ENCODE measurements at places on chromosomes 7 and 10.

DNA sequence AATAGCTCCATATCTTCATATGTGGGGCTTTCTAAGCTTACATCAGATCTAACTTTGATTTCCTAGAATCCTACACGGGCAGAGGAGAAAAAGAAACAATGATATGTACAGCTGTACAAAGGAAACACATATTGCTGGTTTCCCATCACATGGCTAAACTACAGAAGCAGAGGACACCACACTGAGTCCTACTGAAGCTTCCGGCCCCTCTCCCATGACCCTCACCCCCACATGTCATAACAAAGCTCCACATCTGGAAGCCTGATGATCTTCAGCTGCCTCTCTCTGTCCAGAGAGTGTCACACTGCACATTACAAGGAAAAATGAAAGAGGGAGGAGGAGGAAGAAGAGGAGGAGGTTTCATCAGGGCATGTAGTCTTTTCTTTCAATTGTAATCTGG, 14.0 kb downstream of the SLC16A12 start:
- no peak for DNase-seq

DNA sequence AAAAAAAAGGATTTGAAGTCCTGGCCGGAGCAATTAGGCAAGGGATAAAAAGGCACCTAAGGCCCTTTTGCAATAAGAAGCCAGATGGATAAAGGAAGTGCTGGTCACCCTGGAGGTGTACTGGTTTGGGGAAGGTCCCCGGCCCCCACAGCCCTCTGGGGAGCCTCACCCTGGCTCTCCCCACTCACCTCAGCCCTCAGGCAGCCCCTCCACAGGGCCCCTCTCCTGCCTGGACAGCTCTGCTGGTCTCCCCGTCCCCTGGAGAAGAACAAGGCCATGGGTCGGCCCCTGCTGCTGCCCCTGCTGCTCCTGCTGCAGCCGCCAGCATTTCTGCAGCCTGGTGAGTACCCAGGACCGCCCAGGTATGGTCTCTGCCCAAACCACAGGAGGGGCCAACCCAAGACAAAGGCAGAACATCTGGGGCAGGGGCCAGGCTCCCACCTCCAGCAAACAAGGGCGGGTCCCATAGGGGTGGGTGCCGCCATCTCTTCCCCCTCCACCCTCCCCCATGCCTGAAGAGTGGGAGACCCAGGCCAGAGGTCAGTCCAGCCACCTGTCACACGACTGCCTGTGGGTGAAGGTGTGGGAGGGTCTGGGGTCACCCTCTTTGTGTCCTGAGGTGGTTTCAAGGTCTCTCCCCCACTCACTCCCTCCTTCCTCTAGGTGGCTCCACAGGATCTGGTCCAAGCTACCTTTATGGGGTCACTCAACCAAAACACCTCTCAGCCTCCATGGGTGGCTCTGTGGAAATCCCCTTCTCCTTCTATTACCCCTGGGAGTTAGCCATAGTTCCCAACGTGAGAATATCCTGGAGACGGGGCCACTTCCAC, at the start of gene PILRB:
Gene PILRB (plus strand): TSS at position 91 of the 830 bp plus-strand sequence. CDS start 186 bp downstream, at position 277.
- DNase-seq, result no peak

GRCh38 chr10:95415621-95416031, 124.8 kb upstream of the PDLIM1 start:
- DNase-seq, result no peak

GRCh38 chr7:23968791-23969190, 258.8 kb downstream of the STK31 start:
- no peak for DNase-seq

DNA sequence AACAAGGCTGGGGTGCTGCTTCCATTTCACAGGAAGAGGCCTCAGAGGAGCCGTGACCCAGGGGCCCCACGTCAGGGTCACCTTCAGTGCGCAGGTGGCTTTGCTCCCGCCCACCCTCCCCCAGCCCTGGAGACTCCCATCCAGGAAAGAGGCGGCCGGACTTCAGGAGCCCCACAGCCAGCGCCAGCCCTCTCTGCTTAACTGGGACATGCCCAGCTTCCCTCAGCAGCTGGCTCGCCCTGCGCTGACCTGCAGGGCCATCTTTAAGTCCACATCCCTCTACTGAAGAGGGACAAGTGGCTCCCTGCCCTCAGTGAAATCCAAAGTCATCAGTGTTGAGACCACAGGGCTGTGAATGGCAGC, 141.9 kb upstream of the PPP2R2D start:
- DNase-seq, result no peak

DNA sequence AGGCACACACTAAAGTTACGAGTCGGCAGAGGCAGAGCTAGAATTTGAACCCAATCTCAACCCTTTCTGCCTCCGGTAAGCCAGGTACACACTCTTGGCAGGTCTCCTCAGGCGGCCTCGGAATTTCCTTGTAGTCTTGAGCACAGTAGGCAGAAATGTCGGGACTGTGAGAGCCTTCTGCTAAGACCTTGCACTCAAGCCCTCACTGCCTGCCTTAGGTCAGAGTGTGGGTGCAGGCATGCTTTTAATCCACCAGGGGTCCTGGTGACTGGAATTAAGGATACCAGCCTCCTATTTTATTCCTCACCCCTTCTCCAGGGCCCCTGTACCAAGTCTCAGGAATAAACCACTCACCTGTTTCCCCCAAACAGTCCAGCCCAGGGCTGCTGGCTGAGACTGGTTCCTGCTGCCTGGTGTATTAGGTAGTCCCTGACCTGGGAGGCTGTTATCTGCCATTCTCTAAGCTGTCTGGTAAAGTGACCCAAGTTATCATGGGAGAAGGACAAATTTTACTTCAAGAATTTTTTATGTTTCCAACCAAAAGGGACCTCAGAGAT, 855 bp downstream of the ATP6V1F start:
- peak; percentile 78 for DNase-seq

GRCh38 chr7:36667007-36667745, 57.1 kb downstream of the AOAH start:
- DNase-seq, result no peak

GRCh38 chr7:2253525-2254244, 11.7 kb downstream of the NUDT1 start:
- no peak for DNase-seq

DNA sequence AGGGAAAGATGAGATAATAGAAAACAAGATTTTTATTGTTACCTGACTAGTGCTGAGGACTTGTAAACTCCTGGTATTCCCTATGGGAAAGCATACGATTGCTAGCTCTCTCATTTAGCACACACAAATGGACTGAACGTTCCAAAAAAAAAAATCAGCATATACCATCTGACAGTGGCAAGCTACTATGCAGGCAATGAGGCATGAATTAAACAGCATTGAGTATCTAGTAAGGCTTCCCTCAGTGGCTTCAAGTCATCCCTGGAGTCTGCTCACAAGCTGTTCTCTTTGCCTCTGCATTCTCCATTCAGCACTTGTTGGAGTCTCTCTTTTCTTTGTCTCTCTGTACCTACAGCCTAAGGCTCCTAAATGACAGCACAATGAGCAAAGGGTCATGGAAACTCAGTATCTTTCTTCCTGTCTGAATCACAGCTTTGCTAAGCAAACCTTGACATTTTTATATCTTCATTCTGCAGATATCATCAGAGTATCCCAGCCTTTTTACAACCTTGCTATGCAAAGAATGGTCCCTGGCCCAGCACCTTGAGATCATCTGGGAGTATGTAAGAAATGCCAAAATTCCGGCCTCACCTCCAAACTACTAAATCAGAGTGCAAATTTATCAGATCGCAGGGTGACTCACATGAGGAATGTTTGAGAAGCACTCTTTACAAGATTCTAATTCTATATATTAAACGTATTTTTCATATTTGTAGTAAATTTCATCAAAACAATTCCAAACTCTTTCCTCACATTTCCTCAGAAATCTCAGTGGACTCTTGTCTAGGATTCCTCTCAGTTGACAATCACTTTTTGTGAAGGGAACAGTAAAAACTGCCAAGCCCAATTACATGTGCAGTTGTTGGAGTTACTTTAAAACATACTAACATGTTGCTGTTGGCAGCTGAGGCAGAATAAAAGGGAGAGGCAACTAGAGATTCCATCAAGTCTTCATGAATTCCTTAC, 10.8 kb upstream of the LIPA start:
- DNase-seq, result no peak

- no peak for DNase-seq
Measured at GRCh38 chr10:122229666-122230065, 41.4 kb upstream of the BTBD16 start.

DNA sequence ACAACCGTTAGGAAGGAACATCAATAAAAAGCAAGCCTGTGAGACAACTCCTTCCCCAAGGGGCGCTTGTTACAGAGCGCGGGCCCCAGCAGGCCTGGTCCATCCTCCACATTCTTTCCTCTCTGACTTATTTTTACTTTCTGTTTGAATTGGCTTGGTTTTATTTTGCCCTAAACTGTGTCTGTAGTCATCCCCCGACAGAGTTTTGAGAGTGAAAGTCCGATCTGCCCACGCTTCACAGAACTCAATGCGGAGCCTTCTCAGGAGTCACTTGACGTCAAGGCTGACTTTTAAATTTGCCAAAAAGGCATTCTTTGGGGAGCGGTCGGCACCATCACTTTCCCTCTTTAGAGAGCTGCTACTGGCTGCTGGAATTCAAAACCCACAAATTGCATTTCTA, 150.1 kb upstream of the KLF6 start:
- DNase-seq, result no peak

GRCh38 chr7:116776610-116777289, 85.6 kb upstream of the CAPZA2 start:
- peak; percentile 57 for DNase-seq

DNA sequence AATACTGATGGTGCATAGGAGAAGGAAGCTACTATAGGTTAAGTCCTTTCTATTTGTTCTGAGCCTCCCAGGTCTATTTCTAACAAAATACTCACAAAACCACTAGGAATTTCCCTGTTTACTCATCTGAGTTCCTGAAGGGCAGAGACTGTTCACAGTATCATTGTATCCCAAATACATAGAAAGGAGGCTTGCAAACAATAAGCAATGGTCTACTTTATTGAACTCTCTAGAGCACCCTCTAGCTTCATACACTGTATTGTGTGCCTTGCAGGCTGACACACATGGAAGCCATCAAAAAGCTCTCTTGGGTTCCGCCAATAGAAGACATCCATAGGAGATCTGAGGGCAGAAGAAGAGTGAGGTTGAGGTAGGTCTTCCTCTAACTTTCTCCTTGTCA, 826.1 kb downstream of the GRM8 start:
- DNase-seq, result no peak

DNA sequence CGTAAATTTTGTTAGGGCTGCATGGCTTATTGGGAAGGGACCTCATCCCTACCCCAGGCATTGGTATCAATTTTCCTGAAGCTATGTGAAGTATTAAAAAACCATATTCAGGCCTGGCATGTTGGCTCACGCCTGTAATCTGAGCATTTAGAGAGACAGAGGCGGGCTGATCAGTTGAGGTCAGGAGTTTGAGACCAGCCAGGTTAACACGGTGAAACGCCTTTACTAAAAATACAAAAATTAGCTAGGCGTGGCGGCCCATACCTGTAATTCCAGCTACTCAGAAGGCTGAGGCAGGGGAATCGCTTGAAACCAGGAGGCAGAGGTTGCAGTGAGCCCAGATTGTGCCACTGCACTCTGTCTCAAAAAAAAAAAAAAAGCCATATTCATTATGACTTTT, 7.1 kb downstream of the TASOR2 start:
- no peak for DNase-seq

DNA sequence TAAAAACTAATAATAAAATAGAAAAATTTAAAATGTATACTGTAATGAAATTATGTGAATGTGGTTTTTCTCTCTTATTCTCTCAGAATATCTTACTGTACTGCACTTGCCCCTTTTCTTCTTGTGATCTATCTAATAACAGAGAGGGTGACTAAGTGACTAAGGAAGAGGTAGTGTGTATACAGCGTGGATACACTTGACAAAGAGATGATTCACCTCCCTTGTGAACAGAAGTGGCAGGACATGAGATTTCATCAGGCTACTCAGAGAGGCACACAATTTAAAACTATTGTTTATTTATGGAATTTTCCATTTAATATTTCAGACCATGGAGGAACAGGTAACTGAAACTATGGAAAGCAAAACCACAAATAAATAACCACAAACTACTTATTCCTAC, 806.6 kb upstream of the GHITM start:
- no peak for DNase-seq

DNA sequence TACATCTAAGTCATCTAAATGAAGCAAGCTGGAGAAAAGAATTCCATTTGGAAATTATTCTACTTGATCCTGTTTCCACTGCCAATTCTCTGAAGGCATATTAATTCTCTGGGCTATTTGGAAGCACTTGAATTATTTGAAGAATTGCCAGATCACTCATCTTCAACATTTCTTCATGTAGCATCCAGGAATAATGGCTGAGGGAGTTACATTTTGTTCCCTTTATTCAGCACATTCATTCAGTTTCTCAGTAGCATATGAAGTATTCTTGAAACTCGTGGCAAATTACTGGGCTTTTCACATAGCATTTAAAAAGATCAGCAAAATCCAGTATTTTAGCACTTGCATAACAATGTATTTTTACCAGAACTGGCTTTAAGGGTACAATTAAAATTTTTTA, 127.1 kb upstream of the VIPR2 start:
- no peak for DNase-seq

GRCh38 chr10:101529207-101529606, 58.9 kb downstream of the POLL start:
- DNase-seq, result no peak

GRCh38 chr10:60732198-60732806, 46.0 kb upstream of the CDK1 start:
- DNase-seq, result peak; percentile 73

GRCh38 chr10:94223702-94224370, 138.9 kb downstream of the NOC3L start:
- DNase-seq, result no peak

- no peak for DNase-seq
Measured at GRCh38 chr10:130141878-130142277, 5.7 kb downstream of the GLRX3 start.

GRCh38 chr10:132496360-132497062, 41.1 kb upstream of the INPP5A start:
- no peak for DNase-seq

DNA sequence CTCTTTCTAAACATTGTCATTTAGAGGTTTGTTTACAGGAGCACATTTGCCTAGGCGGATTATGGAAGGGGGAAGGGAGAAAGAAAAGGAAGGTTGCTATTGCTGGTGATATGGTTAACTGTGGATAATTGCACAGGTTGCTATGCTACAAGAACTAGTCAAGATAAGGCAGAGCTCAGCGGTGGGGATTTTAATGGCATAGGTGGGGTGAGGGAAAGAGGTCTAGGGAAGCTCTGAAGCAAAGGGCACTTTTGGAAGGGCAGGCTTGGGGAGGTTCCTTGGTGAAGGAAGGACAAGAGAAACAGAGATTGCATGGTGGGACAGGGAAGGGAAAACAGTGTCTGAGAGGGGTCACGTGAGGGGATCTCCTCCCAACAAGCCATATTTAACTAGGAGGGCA, 19.5 kb downstream of the HYAL4 start:
- no peak for DNase-seq

GRCh38 chr10:132972149-132972985, 30.0 kb upstream of the CFAP46 start:
- no peak for DNase-seq

DNA sequence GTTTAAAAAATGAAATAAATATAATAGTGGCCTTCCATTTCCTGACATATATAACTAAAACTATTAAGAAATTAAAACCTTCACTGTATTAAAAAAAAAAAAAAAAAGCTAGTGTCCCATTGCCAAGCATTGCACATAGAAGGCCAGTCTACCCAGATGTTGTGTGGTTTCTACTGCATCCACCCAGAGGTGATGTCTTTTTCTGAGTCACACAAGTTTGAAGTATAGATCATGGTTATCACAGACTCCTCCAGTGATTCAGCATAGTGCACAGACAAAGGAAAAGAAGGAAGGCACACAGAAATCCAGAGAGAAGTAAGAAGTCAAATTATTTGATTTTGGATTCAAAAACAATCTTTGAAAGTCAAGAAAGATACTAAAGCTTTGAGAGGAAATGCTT, 429.0 kb downstream of the ETV1 start:
- no peak for DNase-seq

- no peak for DNase-seq
Measured at GRCh38 chr7:110762546-110763225, 328.2 kb upstream of the LRRN3 start.
